Stimulated activated naive CD4-positive, alpha-beta T cell treated with Interleukin-2 at 50 U/mL for 16 hours (primary cell): ENCODE measurements at places on chromosomes 6 and 20.

GRCh38 chr6:13454286-13455221 lies 32.8 kb downstream of the GFOD1 start:
- peak; percentile 88 for DNase-seq

- peak; percentile 28 for DNase-seq
Observed at GRCh38 chr20:44496976-44497375, 21.3 kb downstream of the TTPAL start.

DNA sequence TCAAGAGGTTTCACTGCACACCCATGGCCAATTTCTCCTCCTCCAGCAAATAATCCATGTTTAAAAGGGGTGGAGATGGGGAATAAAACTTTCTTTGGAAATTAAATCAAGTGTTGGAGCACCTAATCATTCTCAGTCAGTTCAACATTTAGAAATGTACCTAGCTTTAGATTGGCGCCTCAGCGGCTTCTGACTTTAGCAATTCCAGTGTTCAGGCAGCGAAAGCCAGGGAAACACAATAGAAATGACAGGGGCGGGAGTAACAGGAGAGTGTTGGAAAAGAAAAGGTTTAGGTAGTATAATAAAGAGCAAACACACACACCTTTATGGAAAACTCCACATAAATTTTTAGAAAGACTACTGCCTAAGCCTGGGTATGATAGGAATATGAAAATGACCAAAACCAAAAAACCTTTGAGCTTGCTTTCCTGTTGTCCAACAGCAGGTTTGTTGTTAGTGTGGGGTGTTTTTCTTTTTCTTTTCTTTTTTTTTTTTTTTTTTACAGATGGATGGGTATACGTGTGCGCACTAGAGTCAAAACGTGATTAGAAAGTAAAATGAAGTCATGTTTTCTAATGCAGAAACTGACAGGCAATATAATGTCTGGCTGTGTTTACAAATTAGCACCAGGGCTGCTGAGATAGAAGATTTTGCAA lies 7.7 kb downstream of the TFAP2A start:
- no peak for DNase-seq

DNA sequence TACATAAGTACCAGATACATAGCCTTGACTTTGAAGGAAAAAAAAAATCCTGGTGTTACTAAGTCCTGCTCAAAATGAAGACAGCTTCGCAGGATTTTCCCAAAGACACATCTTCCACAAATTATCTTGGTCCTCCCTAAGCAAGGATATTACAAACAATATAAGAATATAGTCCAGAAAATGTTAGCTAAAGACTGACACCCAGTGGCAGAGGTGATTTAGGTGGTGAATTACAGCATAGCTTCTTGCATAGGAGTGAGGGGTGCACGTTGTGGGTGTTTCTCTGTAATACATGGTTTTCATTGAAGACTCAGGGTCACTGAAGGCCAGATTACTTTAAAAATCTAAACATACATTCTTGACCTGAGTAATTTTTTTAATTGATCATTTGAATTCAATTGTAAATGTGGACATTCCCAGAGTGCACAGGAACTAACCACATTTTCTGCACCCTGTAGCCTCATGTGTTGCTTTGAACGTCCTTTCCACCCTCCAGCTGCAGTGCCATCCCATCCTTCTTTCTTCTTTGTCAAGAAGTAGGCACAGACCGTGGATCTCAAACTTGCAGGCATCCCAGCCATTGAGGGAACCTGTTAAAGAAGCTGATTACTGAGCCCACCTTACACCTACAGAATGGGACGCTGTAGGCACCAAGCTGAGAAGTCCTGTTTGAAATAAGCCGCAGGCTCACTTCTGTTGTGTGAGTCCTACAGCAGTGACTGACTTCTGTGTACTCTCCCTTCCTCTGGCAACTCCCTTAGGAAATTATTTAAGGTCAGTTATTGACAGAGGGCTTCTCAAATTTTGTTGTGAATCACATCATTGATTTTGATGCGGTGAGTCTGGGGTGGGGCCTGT lies 102.6 kb downstream of the PERP start:
- DNase-seq, result no peak

DNA sequence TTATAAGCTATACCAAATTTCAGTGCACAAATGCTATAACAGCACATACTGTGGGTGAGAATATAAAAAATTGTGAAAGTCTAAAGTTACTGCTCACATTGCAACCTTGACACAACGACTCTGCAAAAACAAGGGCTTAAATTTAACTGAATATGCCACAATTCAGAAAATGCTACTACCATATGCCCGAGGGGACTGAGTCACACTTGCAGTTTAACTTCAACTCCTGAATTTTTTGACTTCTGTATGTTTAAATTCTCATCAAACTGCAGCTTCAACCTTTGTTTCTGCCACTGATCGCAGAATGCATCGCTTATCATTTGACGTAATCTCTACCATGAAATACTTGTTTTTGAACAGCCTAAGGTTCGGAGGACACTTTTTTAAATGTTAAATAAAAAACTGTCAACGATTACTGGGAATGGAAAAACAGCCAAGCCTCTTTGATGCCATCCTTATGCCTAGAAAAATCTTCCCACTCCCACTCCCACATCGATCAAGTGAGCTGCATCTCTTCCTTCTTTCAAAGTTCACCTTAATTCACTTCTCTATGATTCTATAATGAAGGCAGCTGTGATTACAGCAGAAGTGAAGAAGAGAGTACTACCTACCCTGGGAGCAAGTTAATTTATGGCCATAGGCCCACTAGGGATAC lies 136.5 kb downstream of the ATXN1 start:
- no peak for DNase-seq

GRCh38 chr6:89067796-89068195 lies 12.8 kb upstream of the PNRC1 start:
- DNase-seq, result no peak

DNA sequence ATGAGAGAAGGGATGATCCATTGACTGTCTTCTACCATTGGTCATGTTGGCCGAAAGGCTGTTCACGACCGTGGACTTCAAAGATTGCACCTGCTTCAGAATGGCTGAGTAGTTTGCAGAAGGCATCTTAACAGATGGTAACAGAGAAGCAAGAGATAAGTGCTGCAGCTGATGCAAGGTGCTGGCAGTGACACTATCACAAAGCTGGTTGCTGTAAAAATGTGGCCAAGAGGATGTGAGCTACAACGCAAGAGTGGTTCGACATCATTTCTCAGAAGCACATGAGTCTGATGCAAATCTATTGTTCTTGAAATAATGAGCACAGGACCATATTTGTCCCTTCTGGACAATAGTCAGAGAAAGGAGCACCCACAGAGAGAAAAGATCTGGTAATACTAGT lies 27.0 kb upstream of the ANKEF1 start:
- no peak for DNase-seq

GRCh38 chr20:56244259-56244658 lies 4.3 kb upstream of the MC3R start:
- DNase-seq, result no peak

DNA sequence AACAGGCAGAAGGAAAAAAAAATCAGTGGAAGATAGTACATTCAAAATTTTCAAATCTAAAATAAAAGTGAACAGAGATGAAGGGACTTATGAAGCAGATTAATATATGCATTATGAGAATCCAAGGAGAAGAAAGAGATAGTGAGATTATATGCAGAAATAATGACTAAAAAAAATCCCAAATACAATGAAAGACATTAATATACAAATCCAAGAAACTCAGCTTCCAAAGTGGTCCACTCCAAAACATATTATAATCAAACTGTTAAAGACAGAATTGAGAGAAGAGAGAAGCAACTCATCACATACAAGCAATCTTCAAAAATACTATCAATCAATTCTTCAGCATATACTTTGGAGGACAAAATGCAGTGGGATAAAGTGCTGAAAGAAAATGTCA lies 73.5 kb upstream of the CARMIL1 start:
- DNase-seq, result no peak

GRCh38 chr6:139184047-139184446 lies 49.2 kb downstream of the HECA start:
- no peak for DNase-seq

- DNase-seq, result no peak
Observed at GRCh38 chr6:71933881-71934280, 47.5 kb downstream of the RIMS1 start.

DNA sequence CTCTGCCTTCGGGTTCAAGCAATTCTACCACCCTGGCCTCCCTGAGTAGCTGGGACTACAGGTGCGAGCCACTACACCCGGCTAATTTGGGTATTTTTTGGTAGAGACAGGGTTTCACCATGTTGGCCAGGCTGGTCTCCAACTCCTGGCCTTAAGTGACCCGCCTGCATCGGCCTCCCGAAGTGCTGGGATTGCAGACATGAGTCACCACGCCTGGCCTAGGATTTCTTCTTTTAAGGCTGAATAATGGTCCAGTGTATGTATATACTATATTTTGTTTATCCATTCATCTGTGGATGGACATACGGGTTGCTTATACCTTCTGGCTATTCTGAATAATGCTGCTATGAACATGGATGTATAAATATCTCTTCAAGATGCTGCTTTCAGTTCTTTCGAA lies 17.1 kb downstream of the RIOK1 start:
- no peak for DNase-seq

DNA sequence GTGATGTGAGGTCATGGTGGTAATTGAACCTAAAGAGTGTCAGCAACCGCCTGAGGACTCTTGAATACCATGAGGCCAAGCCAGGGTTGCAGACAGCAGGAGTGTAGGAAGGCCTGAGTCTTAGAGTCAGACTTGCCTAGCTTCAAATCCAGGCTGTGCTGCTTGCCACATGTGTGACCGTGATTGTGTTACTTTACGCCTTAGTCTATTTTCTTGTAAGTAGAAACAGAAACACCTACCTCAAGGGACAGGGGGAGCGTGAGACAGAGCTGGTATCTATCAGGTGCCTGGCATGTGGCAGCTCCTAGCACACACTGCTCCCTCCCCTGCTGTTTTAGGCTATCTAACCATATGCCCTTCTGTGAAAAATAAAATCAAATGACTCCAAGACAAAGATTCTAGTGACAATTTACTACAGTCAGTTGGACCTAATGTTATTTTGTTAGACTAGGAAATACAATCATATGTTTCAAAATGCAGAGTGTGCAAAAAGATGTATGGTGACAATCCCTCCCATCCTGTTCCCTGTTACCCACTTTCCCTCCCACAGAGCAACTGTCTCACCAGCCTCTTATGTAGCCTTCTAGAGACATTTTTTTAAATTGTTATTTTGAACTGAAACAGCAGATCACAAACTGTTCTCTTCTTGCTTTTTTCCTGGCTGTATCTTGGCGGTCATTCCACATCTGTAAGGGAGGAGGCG lies 21.7 kb downstream of the TAF8 start:
- DNase-seq, result no peak

- DNase-seq, result no peak
Observed at GRCh38 chr6:79717989-79718388, 86.9 kb downstream of the SH3BGRL2 start.

DNA sequence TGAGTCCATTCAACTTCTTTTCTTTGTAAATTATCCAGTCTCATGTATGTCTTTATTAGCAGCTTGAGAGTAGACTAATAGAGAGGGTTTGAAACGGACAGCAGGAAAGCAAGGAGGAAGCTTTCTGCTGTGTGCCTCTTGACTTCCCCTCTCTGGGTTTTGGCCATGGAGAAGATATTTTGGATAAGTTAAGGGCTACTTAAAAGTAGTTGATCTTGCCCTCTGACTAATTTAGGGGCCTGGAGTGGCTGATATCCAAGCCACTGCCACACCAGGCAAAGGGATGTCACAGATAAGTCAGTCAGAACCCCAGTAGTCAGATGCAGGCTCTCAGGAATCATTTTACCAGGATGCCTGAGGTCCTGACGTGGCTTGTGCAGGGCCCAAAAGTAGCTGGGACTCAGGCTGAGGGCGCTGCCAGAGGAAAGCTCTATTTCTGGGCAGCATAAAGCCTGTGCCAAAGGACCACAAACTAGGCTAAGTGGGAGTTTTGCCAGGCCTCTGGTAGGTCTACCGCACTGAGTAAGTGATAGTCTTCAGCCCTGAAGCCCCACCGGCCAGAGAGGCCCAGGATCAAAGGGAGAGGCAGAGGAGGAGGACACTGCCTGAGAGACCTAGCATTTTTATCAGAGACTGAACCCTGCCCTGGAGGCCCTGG lies 41.6 kb upstream of the IYD start:
- DNase-seq, result no peak

- no peak for DNase-seq
Observed at GRCh38 chr6:88115307-88115706, 50.8 kb downstream of the CNR1 start.

- DNase-seq, result no peak
Observed at GRCh38 chr20:6708010-6708409, 59.5 kb upstream of the BMP2 start.
